ENCODE measurements at places on chromosomes 12 and 14. TPM values are rescaled to one million over a fixed set of nuclear protein-coding genes. Genes with fewer than 3 reads are reported as not detected.

DNA sequence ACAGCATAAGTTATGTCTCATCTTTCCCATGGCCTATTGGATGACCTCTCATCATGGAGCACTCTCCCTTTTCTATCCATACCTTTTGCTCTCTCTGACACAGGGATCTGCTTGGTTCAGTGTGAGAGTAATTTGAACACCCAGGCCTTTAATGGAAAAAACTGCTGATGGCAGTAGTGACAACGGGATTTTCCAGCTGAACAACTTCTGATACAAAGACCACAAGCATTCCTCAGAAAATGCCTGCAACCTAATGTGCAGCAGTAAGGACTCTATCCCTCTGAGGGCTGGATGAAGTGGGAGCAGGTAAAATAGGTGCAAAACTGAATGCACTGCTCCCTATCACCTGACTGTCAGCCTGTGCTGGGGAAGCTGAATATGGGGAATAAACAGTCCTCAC lies 51.0 kb downstream of the KANSL2 start:
- DNase-seq: no peak

DNA sequence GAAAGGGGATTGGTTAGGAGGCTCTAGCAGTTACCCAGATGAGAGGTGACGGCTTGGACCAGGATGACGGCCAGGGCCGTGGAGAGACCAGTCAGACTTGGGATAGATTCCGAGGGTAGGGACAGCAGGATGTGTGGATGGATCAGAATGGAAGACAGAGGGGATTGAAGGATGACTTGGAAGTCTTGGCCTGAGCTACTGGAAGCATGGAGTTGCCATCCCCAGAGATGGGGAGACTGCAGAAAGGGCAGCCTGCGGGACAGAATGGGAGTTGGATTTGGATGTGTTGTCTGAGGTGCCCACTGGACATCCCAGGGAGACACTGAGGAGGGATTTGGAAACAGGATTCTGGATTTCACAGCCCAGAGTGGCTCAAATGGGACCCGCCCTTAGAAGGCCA lies 102.3 kb downstream of the CALM1 start:
- DNase-seq: no peak

- no peak for DNase-seq
Observed at GRCh38 chr12:91406920-91407341, 224.3 kb upstream of the DCN start.

DNA sequence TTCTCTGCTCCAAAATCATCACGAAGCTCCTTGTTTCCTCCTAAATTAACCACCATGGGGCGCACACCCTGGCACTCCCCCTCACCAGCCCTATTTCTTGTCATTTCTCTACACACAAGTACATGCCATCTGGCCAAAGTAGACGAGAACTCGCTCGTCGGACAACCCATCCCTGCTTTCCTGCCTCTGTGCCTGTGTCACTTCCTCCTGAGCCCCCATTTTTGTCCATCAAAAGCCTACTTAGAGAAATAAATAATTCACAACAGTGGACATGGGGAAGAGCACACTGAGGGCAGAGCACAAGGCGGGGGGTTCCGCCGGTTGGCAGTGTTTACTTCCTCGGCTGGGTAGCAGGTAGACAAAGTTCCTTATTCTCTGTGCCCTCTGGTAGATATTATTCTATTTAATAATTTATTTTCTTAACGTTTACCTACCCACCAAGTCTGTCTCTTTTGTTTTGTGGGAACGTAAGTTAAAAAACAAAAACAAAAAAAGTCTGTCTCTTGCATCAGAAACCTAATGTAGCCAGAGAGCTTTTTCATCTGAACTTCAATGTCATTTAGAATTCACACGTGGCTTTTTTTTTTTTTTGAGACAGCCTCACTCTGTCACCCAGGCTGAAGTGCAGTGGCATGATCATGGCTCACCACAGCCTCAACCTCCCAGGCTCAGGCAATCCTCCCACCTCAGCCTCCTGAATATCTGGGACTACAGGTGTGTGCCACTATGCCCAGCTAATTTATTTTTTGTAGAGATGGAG lies 6.0 kb downstream of the VPS37B start:
- no peak for DNase-seq

SPRYD3 gene
- total RNA-seq: 6.0 TPM

MYO1A gene
- total RNA-seq: 0.28 TPM

Data from liver (tissue), 10 donors.